ENCODE measurements at places on chromosomes 2 and 18.

DNA sequence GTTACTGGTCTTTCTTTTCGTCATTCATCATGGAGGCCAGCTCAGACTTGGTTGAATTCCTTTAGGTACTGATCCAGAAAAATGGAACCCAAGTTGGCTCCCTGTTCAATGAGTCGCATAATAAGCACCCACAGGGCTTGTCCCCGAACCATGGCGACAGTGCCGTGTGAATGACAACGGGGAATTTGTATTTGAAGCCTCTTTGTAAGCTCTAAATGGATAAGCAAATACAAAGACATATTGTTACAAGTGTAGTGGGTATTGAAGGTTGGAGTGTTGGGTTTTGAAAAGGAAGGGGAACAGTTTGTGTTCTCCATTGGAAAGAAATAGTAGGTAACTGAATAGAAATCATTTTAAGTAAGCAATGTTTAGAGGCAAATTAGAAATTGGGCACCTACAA is 288.9 kb downstream of the SLC4A3 start:
- no peak for DNase-seq

DNA sequence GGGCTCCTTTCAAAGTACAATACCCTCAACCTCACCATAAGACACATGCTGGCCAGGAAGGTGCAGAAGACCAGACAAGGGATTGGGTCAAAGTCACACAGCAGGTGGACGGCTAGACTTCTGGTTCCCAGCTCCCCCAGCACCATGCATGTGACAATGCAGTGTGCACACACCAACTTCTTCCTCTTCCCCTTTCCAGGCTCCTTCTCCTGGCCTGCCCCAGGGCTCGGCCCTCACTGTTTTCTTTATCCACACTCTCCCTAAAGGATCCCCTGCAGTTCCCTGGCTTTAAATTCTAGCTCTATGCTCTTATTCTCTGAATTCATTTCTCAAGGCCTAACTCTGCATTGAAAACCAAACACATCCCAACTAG is 82.3 kb downstream of the LOXHD1 start:
- DNase-seq: no peak

DNA sequence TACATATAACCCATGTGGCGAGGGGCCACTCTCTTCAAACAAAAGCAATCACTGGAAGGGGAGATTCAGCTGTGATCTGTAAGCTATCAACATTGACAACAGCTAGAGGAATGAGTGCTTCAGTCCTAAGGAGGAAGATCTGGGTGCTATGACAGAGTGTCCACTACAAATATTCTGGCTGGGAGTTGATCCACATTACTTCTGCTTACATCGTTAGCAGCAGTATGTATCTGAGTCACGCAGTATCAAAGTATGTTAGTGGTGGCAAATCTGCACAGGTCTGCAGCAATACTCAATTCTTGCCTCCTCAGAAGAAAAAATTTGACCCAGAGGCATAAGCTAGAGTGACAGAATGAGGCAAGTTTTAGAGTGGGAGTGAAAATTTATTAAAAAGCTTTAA is 267.0 kb downstream of the PTH2R start:
- DNase-seq: no peak

DNA sequence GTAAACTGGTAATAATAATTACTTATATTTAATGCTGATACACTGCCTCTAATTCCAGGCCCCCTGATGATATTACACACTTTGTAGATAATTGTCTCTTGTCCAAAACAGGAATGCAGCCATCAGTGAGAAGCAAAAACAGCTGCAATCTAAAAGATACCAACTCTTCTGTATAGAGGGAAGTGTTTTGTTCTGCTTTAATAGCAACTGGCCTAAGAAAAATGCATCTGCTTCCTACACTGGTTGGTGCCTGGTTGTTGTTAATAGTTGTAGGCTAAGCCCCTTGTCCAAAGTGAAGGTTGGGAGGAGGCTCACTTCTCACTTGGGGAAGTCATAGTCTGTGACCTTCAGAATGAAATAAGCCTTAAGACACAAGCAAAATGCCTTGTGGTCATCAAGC is 332.0 kb downstream of the ZNF521 start:
- no peak for DNase-seq

DNA sequence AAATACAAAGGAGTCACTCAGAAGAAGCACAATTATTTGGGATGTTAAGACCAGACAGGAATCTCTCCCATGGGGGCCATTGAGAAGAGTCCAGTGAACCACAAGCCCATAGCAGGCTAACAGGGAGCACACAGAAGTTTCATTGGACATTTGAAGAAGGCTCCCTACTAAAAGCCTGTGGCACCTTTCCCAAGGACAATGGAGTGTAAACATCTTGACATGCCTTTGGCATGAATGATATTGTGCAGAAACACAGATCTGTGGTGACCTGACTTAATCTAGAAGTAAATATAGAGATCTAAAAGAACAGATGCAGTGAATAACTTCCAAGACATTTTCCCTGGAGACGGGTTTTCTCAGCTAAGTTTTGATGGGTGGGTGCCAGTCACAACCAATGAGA is 221.5 kb downstream of the EPHA4 start:
- DNase-seq: no peak

- no peak for DNase-seq
These were observed 26.6 kb downstream of the ZSWIM2 start for GRCh38 chr2:186822323-186822722.

DNA sequence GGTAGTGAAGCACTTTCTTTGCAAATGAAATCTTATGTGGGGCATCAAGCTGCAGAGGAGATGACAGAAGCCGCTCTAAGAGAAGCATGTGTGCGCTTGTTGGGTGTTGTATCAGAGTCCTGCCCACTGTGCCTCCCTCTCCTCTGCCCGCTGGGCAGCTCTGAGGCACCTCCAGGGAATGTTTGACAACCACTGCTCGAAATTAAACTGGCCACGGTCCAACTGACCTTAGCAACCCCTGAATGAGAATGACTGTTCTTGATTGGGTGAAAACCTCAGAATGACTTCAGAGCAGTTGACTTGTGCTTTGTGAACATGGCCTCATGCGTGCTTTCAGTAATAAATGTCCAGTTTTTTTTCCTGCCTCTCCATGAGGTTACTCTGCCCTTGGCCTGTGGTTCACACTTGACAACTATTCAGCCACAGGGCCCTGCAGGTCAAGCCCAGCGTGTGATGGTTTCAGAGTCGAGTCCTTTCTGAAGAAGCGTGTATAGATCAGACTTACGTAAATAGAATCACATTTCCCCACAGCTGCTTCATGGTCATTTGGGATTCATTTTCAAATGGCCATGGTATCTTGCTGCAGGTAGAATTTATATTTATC is 94.9 kb downstream of the SLC4A3 start:
- DNase-seq: no peak

DNA sequence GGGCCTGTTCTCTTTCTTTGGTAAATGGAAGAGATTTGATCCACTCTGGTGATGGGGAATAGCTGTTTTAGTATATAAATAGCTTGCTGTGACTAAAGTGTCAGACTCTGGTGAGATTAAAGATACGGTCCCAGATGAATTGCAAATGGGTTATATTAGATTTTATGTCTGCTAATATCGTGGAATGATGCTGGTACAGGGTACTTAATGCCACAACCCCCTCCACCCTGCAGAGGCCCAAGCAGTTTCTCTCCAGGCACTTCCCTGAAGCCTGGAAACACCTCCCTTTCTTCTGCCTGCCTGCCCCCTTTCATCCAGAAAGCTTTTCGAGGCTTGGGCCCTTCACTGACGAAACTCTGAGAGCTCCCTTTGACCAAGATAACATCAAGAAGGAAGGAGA is 21.4 kb upstream of the RFX8 start:
- DNase-seq: no peak

- DNase-seq: no peak
These were observed 14.5 kb downstream of the EPC2 start for GRCh38 chr2:148658807-148659722.

DNA sequence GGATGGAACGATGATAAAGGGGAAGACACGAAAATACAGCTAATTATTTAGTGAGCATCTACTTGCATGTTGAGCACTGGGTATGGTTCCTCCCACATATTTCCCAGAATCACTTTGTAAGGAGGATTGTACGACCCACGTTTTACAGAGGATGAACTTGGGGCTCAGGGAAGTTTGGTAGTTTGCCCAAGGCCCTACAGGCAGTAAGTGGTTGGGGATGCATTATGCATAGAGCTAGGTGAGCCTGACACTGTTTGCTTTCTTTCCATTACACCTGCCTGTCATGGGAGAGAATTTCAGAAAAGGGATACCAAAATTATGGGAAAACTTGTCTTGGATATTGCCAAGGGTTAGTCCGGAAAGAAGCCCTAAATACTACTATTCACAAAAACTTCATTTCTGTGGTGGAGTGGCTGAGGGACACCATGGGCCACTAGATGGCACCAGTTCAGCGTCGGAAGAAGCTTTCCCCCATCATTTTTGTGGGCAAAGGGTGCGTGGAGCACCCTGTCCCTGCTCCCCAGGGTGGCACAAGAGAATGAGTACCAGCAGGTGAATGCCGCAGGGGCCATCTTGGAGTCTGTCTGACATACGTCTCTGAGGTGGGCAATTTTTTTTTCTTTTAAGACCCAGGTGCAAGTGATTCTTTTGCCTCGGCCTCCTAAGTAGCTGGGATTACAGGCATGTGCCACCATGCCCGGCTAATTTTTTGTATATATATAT is 23.5 kb upstream of the C18orf32 start:
- DNase-seq: no peak

DNA sequence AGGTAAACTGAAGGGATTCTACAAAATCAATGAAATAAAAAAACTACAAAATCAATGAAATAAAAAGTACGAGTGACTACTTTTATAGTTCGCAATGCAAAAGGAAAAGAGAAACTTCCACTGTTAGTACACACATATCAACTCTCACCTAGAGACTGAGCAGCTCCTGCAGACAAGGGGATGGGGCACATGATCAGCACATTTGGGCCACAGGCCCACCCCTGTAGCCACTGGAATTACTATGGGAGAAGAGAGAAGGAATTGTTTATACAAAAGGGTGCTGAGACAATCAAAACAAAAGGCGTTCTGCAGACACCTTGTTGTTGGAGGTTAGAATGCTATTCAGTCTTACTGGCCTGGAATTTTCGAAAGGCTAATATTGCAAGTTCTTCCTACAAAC is 34.7 kb upstream of the CD226 start:
- no peak for DNase-seq

DNA sequence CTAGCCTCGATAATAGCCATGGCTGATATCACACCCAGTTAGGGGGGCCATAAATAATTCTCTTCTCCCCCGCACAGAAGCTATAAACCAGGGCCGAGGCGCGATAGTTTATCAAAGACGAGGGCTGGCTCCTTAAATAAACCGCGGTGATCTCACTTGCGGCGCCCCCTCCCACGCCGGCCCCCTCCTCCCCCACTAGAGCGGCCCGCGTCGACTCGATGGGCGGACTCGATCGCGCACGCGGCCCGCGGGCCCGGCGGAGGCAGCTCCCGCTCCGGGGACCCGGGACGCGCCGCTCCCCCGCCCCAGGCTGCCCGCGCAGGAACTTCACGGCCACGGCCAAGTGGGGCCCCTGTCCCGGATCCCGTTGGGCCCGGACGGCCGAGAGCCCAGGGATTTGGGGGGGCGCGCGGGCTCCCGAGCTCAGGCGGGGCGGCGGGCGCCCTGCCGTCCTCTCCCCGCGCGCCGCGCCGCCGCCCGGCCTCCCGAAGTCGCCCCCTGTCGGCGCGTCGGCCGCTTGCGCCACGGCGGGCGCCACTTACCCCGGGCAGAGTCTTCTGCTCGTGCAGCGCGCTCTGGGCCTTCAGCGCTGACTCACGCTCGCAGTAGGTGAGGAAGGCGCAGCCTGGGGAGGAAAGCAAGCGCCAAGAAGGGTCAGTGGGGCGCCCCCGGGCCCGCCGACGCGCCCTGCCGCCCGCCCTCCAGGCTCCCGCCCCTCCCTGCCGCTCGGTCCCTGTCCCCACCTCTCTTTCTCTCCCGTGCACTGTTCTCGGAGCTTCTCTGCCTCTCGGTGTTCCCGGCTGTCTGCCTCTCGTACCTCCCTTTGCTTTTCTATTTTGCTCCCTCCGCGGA is 80.4 kb downstream of the CELF4 start:
- DNase-seq: no peak

GRCh38 chr2:114661971-114662939 is 219.8 kb downstream of the DPP10 start:
- DNase-seq: no peak

GRCh38 chr18:76613053-76613754 is 118.2 kb upstream of the ZNF516 start:
- no peak for DNase-seq

GRCh38 chr2:206611191-206611590 is 31.1 kb upstream of the FAM237A start:
- DNase-seq: no peak

- DNase-seq: no peak
These were observed 14.3 kb upstream of the SLC25A52 start for GRCh38 chr18:31774962-31775361.

GRCh38 chr2:65314801-65315441 is 87.3 kb downstream of the ACTR2 start:
- DNase-seq: no peak

DNA sequence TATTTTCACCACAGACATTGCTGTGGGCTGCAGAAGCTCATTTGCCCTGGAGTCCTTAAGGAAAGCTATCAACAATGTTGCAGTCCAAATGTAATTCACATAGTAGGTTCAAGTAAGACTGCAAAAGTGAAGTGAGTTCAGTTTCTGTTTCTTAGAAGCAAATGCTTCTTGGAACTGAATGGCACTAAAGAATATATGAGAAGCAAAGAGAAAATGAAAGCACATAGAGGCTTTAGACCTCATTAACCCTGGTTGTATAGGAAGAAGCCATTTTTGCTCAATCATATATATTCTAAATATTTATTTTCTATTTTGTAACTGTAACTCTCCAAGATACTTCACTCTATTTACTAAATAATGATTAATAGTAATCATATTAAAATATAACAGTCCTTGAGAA is 292.0 kb downstream of the ZNF804A start:
- no peak for DNase-seq

DNA sequence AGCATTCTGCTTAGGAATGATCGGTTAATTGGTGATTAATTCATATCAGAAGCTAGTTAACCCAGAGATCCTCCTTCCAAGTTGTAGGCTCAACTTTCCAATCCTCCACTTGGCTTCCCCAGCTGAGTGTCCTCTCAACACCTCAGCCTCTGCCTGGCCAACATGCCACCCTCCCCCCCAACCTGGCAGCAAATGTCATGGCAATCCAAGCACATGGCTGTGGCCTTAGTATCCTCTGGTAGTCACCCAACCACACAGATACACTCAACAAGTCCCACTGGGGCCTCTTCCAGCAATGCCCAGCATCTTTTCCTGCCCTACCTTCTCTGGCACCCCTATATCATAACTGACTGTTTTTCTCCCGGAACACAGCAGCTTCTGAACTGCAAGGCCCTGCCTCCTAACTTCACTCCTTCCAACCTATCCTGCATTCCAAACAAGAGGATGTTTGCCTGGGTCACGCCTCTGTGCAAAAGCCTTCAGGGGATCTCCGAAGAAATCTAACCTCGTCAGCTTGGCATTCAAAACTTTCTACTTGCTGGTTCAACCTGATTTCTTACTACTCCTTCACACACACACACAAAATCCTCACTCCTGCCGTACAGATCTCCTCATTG is 195.0 kb downstream of the CYP26B1 start:
- DNase-seq: no peak

DNA sequence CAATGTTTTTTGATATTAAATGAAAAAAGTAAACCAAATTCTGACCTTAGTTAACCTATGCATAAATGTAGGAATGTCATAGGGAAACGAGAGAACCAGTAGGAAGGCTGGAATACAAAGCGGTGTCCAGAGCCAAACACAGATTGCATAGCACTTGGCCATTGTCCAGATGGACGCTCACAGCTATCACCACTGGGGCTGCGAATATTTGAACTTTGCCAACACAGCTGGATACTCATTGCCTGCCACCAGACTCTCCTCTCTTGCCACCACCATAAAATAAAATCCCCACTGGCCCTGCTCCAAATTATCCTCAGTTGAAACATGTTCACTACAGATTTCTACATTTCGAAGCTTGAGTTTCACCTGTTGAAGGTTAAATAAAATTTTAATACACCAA is 159.3 kb upstream of the GULP1 start:
- DNase-seq: no peak
